Astrocyte of the spinal cord (primary cell): ENCODE measurements at places on chromosomes 3 and 15.

GRCh38 chr3:45676325-45677032 is 12.7 kb upstream of the SACM1L start:
- no peak for DNase-seq

DNA sequence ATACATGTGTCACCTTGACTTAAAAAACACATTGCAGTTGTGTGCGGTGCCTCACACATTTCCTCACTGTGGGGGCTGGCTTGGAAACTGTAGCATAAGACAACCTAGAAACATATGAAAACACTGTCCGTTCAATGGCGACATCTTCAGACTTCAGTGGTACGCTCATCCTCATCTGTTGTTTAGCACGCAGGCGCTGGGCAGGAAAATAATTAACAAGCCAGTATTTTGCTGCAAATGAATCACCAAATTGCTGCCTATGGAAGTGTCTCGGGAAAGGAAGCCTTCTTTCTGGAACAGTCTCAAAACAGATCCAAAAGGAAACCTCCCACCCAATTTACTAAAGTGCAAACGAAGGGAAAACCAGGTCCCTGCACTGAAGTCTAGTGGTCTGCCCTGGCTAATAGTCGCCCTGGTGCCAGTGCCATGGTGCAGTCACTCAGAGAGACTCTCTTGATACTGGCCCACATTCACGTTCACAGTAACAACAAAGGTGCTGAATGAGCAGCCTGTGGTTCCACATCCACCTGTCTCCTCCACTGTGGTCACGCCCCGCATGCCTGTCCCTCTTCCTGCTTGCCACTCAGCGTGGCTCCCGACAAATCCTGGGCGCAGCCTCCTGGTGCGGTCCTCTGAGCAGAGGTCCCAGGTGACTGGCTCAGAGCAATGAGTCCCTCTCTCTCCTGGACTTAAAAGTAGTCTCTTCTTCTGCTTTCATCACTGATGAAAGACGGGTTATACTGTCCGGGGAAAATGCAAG is 35.6 kb upstream of the MUC13 start:
- DNase-seq, result no peak

DNA sequence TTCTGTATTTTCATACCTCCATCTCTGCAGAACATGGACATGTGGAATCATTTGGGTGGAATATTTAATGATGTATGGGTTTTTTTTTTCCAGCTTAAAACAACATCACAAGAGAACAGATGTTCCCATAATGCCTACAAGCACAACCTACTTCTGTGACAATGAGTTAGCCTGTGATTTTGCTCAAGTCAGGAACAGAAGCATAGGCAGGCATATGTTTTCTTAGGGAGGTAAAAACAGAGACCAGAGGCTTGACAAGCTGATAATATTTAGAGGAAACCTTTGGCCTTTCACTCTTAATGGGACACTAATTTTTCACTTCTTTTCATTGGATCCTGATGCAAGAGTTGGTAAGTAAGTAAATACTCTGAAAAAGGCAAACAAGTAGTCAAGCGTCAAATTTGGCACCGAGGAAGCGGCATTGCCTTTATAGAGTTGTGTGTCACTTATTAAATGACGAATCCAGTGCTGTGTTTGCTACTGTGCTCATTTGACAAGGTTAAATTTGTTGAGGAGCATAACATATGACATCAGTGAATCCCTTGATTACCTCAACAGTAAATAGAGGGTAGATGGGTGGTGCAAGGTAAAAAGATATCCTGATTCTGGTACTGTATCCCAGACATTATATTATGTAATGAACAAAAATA is 66.7 kb upstream of the RBMS3 start:
- DNase-seq, result no peak

- peak; percentile 4 for DNase-seq
Measured at GRCh38 chr15:22810853-22811338, 24.5 kb downstream of the NIPA1 start.

GRCh38 chr3:122331886-122332285 is 6.8 kb downstream of the CSTA start:
- no peak for DNase-seq

- no peak for DNase-seq
Measured at GRCh38 chr15:67852418-67852817, 12.6 kb upstream of the RNU6-1 start.

- no peak for DNase-seq
Measured at GRCh38 chr15:39491886-39492490, 88.9 kb upstream of the THBS1 start.

DNA sequence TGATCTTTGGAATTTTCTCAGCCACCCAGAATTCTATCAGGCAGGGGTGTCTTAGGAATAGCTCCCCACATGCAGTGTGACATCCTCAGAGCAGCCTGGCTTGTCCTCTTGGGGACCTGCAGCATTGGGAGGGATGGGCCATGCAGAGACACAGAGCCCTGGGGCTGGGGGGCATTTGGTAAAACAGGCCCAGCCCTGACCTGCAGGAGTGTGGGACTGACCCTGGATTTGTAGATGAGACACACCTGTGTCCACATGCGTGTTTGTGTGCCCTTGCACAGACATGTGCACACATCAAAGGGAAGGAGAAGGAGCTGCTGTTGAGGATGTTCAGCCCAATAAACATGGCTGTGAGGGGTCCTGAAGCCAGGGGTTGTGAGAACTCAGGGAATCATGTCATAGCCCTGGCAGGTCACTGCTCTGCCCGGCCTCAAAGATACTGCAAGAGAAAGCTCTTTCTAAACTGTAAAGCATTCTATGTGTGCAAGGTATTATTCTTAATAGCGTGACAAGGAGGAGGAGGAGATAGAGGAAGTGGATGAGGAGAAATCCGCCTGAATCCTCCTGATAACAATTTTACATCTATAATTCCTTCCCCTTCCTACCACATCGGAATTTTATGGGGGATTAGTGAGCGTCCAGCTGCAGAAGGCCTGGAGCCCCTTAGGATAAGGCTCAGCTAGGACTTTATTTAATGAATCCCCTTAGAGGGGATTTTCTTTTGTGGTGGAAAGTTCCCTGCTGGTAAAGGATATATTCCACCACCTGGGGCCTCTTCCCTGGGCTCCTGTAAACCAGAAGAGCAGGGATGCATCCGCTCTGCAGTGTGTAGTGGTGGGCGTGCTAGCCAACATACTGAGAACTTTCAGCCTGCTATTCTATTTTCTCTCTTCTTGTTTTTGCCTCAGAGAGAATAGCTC is 245.5 kb downstream of the EPHB1 start:
- no peak for DNase-seq

DNA sequence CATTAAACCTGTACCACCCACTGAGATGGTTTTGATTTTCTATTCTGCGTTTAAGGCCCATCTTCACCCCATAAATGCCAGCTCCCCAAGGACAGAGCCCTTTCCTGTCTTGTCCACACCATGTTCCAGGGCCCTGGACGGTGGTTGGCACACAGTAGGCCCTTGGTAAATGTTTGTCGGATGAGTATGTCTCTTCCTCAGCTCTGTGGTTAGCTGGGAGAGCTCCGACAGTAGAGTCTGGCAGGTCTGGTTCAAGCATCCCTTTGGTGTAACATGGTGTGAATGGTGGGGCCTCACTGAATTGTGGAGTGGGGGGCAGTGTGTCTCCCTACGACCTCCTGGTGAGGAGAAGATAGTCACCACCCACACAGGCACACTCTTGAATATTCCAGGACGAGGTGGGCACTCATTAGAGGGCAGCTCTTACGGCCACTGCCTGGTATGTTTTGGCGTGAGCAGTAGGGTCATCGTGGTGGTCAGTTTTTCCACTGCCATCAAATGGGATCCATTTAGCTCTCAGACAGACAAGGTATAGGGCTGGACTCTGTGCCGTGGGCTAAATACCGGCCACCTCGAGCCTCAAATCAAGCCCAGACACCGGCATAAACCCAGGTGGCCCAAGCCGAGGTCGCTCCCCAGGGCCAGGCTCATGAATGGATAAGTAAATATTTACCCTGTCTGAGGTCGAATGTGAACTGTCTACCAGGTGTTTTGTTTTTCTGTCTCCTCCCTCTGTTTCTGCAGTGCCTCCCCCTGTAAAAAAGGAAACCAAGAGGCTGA is 61.3 kb downstream of the SMAD3 start:
- DNase-seq, result no peak

GRCh38 chr3:23701716-23702597 is 103.8 kb upstream of the UBE2E1 start:
- peak; percentile 23 for DNase-seq

DNA sequence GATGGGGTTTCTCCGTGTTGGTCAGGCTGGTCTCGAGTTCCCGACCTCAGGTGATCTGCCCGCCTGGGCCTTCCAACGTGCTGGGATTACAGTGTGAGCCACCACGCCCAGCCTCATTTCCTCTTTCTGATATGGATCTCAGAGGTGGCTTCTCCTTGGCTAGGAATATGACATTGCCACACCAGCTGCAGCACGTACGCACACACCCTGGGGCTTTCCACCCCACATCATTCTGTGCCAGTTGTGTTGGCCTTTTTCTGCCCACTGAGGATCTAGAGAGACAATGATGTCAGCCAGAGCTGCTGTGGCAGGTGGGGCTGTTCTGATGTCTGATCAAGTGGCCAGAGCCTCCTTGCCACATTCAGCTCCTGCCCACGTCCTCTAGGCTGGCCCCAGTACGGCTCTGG is 29.0 kb downstream of the TMEM45A start:
- DNase-seq, result no peak

- peak; percentile 79 for DNase-seq
Measured at GRCh38 chr3:184335661-184336546, 1.5 kb upstream of the FAM131A start.

- DNase-seq, result no peak
Measured at GRCh38 chr15:66241087-66241907, 12.3 kb downstream of the MEGF11 start.

- DNase-seq, result no peak
Measured at GRCh38 chr15:61080221-61081026, 148.7 kb downstream of the RORA start.

DNA sequence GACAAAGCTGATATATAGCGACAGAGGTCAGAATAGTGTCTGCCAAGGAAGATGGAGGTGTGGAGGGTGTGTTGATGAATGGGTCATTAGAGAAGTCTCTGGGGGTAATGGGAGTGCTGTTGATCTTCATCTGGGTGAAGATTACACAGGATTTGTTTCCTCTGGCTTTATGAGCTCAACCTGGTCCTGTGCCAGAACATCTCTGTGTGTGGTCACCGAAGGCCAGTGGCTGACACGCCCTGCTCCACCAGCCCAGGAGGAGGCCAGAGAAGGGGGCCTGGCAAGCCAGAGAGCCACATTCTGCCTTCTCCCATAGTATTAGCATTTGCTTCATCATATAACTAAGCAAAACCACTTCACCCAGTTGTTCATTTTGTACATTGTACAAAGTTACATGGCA is 121.1 kb downstream of the ZNF621 start:
- peak; percentile 23 for DNase-seq

DNA sequence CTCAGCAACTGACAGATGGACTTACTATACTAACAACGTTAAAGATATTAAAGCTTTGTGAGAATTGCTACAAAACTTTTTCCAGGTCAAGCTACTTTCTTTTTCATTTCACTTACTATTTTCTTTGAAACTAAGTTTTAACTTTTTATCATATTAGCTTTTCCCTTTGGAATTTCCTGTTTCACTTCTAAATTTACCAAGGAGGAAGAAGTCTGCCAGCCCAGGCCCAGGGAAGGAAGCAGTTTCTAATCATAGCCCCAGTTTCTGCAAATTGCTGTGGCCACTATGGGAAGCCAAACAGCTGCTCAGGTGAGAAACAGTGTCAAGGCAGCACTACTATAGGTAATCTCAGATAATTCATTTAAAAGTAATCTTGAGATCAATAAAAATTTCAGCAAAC is 18.4 kb downstream of the CYFIP1 start:
- peak; percentile 37 for DNase-seq

GRCh38 chr3:127274200-127274760 is 13.6 kb downstream of the PRR20G start:
- no peak for DNase-seq

DNA sequence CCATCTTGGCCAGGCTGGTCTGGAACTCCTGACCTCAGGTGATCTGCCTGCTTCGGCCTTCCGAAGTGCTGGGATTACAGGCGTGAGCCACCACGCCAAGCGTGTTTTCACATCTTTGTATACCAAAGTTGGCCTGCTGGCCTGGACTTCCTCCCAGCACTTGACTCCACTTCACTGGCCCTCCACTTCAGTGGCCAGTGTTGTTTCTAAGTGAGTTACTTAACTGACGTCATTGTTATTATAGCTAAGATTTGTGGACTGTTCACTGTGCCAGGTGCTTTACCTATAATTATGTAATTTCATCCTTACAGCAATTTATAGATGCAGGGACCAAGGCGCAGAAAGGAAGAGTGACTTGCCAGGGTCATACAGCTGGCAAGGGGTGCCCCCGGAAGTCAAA is 52.0 kb downstream of the HRH1 start:
- no peak for DNase-seq

DNA sequence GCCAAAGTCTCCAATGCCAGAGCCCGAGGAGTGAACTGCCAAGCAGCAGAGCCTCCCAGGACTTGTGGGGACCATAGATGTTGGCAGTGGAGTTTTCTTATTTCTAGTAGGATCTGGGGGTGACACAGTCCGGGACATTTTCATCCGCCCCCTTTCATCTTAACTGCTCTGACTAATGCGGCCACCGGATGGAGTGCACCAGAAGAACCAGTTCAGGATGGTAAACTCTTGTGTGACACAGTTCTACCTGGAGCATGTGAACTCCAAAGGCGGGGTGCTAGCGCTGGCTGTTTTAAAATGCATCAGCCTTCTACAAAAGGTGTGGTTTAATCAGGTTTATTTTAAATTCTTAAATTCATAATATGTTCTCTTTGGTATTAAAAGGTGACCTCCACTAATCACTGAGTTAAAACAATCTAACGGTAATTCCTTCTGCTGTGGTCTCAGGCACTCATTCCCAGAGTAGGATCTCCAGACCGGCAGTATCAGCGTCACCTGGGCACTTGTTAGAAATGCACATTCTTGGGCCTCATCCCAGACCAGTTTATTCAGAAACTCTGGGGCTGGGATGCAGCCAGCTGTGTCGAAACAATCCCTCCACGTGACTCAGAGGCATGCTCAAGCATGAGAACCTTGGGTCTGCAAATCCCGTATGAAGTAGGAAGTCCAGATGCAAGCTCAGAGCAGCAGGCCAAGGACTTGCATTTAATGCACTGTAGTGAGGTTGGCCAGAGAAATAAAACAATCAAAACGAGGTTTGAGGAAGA is 105.5 kb downstream of the GABRB3 start:
- DNase-seq, result no peak

- no peak for DNase-seq
Measured at GRCh38 chr3:55147856-55148720, 220.2 kb upstream of the LRTM1 start.
